ENCODE measurements at places on chromosomes 5 and 9.

GRCh38 chr5:45695804-45696156 is 400 bp downstream of the HCN1 start:
- DNase-seq: no peak

GRCh38 chr9:114486205-114486963 is 18.9 kb downstream of the WHRN start:
- DNase-seq: no peak

DNA sequence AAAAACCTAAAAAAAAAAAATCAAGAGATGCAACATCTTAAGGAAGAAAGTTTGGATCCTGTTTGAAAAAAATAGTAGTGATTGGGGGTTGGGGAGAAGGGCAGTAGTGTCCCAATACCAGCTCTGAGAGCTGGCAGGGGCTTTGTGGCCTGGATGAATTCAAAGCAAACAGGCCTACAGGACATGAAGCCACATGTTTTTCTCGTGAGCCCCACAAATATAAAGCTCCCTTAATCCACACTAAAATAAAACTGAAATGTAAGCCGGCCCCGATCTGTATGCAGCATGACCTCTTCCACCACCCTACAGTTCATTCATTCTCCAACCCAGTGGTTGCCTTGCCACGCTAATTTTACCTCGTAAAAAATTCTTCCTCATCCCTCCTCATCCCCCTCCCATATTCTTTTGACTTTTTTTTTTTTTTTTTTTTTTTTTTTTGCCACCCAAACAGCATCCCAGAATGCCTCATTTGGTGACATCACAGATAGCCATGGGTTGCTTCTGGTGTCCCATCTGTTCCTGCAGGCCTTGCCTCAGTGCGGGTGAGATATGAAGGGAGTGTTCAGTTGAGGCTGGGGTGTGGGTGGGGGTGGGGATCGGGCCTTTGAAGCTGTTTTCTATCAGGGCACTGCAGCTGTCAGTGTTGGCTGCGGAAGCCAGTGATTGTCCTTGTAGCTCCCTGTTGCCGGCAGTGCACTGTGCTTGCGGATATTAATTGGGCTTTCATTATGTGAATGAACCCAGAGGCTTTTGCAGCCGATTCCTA is 81.6 kb upstream of the NFIB start:
- no peak for DNase-seq

GRCh38 chr5:7978991-7979390 is 110.0 kb downstream of the MTRR start:
- DNase-seq: no peak

DNA sequence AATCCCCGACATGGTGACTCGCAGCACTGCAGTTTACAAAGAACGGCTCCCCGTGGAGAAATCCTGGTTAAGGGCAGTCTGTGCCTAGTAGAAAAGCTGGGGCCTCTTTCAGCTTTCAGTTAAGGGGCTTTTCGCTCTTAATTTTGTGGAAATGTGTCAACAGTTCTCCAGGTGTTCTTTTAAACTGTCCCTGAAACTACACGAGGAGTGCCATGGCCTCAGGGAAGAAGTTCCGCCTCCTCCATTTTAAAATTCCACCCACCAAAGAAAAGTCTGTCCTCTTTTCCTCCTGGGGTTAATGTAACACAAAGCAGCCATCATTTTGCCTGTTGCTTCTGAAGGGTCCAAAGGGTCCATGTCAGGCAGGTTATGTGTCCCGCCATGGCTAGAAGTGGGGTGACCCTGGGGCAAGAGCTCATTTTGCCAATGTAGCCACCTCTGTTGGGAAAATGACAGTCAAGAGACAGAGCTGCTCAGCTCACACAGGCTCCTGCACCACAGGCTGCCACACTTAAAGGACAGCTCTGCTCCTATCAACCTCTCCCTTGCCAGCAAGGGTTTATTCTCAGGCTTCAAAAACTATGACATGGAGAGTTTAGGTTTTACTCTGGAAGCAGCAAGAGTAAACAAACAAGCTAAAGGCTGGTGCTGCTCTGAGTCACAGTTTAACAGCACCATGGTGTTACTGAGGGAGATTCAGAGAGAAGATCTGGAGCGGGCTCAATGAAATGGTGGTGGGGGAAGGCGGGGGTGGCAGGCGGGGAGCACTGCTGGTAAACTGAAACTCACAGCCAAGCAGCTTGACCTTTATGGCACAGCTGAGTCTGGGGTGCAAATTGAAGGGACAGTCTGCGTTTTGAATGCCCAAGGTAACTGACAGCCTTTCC is 3.2 kb downstream of the WHRN start:
- no peak for DNase-seq

GRCh38 chr9:976943-977837 is 735 bp downstream of the DMRT3 start:
- DNase-seq: no peak

GRCh38 chr5:82352146-82352791 is 74.1 kb upstream of the RPS23 start:
- no peak for DNase-seq

GRCh38 chr5:132499440-132500243 is 9.1 kb upstream of the IRF1 start:
- peak; percentile 13 for DNase-seq

GRCh38 chr5:2742921-2743679 is 8.4 kb downstream of the IRX2 start:
- no peak for DNase-seq

GRCh38 chr9:14314929-14315874 is 1.3 kb upstream of the NFIB start:
- DNase-seq: no peak

DNA sequence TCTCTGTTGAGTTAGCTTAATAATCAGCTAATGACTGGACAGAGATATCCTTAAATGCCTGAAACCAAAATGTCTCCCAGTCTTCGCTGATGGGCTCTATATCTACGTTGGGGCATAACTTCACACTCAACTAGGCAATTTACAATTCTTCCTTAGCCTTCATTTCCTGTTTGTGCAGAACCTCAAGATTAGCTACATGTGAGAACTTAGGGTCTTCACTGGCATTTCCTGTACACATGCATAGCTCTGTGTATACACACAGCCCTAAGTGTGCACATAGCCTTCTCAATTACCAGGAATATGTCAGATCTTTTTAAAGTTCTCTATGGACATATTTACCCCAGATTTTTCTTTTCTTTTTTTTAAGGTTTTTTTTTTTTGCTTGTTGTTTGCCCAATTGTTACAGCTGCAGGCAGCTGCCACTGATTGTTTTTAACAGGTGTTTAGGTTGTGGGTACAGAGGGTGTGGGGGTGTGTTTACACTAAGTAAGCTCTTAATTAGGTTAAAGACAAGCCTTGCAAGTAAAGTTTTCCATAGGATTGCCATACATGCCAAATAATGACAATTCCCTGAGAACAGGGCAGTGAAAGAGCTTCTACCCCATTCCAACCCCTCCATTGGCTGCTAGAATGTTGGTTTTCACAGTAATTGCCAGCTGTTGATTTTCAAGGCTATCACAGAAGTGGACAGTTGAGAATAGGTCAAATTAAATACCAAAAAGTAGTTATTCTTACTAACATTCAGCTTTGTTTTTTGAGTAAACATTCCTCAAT is 441.0 kb downstream of the TLE4 start:
- DNase-seq: no peak

DNA sequence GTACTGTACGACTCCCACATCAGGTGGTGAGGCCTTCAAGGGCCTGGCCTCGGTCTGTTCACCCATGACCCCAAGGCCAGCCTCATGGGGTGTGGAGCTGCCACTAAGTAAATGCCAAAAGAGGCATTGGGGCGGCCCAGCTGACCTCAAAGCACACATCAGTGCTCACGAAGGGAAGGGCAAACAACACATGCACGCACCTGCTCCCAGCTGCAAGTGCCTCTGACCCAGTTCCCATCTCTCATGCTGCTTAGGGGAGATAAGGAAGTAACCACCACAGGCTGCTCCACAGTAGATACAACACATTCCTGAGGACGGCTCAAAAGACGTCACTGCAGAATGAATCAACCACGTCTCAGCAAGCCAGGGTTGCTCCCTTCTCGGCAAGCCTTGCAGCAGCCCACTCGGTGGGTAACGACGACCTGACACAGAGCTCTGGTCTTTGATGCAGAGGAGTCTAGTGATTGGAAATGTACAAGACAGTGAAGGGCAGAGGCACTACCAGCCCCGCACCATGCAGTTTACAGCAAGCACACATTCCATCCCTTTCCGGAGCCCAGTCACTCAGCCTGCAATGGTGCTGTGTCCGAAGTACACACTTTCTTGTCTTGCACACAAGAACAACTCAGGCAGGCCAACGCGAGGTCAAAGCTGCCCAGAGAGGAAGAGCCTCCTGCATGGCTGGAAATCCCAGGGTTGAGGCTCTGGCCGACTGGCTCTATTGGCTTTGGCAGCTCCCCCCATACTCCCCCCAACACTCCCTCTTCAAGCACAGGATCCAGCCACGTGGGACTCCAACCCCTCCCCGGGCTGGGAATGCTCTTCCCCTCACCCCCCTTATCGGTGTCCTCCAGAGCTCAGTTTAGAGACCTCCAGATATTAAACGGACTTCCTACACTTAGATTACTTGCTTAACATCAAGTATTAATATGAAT is 31.8 kb downstream of the FABP6 start:
- DNase-seq: no peak

DNA sequence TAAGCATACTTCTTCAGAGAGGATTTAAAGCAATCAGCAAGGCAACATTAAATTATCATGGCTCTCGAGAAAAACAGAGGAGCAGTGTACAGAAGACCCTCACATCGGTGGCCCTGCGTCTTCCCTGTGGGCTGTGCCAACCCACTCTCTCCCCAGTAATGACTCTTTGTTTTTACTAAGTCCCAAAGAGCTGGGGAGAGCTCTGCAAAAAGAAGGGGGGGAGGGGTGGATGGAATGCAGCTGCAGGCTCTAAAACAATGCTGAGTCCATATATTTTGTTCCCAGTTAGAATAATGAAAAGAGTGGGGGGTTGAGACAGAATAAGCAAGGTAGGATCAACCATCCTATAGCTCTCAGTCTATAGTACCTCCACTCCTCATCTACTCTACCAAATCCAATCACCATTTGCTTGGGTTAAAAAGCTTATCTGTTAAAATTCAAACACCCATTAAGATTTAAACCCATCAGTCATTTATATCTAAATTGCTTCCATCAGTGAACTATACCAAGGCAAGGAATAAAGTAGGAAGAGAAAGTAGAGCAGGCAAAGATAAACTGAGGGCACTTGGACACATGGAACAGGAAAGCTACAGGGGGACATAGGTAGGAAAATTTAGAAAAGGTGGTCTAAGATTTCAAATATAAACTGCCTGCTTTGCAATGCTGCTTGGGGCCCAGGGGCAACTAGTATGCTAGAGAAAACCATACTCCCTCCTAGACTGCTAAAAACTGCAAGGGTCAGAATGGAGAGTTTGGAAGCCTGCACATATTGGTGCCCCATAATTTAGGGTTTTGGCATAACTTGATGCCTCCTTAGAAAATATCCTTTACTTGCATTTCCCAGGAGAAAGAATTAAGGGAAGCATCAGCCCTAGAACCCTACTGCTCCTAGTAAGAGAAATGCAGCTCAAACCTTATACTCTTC is 20.6 kb downstream of the ELL2 start:
- DNase-seq: no peak

- DNase-seq: no peak
Observed at GRCh38 chr5:60677850-60678664, 21.9 kb downstream of the DEPDC1B start.

DNA sequence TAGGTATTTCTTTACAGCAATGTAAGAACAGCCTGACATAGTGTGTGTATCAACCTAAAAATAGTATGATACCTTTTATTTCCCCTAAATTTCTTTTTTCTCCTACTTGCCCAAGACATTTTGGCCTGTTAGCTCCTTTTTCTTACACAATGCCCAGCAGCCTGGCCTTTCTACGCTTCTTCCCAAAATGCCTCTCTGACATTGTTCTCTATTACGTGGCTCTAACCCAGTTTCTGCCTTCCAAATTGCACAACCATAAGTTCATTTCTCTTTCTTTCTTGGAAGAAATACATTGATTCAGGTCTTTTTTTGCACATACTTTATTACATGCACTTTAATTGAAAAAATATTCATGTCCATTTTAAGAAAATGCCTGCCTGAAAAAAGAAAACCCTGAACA is 408.2 kb downstream of the PRR16 start:
- DNase-seq: no peak

DNA sequence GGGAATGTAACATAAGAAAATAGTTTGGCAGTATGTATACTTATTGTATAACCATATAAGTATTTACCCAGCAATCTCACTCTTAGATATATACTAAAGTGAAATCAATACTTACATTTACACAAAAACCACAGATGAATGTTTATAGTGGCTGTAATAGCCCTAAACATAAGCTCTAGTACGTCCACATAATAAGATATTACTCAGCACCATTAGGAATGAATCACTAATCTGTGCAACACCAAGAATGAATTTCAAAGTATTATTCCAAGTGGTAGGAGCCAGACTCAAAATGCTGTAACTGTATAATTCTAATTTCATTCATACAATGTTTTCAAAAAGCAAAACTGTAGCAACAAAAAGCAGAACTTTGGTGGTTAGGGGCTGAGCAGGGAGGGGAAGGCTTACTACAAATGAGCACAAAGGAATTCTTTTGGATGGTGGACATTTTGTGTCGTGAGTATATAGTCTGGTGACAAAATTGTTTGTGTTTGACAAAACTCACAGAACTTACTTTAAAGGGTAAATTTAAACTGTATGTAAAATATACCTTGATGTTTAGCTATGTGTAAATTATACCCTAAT is 11.9 kb upstream of the C5orf46 start:
- no peak for DNase-seq

- DNase-seq: no peak
Observed at GRCh38 chr5:107794741-107795140, 124.0 kb upstream of the EFNA5 start.

DNA sequence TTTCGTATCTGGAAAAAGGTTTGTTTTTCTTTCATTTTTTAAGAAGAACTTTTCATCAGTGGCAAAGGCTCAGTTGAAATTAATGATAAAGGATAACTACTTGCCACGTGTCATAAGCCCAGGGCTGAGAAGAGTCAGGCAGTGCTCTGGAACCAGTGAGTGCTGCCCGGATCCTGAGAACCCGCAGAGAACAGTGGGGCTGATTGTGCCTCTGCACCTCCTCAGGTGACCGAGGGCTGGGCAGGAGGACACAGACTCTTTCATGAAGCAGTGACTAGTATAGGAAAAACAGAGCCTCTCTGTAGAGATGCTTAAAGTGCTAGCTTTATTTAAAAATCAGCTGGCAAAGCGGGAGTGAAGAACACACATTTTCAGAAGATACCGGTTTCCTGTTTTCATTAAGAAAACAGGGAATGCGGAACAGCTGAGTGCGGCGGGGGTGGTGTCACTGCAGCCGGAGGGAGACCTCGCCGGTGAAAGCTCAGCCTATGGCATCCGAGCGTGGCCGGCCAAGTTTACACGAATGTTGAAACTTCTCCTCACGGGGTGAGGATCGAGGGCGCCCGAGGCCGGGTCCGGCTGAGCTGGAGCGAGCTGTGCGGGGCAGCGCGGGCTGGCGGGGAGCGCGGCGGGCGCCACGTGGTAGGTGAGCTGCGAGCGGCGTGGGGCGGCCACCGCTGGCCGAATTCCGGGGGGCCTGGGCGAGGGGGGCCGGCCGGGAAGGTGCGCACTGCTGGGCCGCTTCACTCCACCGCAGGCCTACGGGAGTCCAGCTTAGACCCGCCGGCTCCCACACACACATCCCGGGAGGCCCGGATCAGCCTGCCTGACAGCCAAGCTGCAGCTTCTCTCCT is 134.7 kb upstream of the DMRT1 start:
- DNase-seq: peak; percentile 2

GRCh38 chr9:120643061-120643460 is 63.1 kb upstream of the CDK5RAP2 start:
- DNase-seq: no peak

Measured in CD4-positive, alpha-beta T cell treated with Interleukin-4 for 1 hour (primary cell).